SK-N-SH (cell line): ENCODE measurements at places on chromosomes 11 and 22. TPM values are rescaled to one million over a fixed set of nuclear protein-coding genes. Genes with fewer than 3 reads are reported as not detected.

TRIM64C gene
- polyA plus RNA-seq: not detected in 2 replicates

DNA sequence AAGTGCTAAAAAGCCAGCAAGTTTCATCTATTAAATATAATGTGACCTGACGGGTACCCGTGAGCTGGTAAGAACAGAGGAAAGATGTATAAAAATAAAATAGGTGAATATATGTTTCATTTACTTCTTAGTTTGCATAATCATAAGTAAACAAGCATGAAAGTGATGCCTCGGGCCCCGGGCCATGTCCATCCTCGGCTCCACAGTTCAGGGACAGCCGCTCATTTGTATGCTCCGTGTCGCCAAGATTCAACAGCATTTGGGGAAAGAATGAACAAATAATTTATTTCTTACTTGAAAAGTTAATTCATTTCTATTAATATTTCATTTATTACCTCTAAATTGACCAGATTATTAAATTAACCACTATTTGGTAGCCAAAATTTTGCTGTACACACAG, 251.8 kb downstream of the NTM start:
- DNase-seq: no peak

DNA sequence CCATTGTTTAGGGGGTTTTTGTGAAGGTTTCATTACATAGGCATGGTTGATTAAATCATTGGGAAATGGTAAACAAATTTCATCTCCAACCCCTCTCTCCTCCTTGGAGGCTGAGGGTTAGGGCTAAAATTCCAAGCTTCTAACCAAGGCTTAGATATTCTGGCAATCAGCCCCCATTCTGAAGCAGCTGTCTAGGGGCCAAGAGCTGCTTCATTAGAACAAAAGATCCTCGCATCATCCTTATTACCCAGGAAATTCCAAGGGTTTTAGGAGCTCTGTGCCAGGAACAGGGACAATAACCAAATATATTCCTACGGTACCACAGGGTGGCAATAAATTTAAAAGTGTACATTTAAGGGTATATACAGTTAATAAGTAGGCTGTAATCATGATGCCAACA, 22.5 kb upstream of the EED start:
- no peak for DNase-seq

DNA sequence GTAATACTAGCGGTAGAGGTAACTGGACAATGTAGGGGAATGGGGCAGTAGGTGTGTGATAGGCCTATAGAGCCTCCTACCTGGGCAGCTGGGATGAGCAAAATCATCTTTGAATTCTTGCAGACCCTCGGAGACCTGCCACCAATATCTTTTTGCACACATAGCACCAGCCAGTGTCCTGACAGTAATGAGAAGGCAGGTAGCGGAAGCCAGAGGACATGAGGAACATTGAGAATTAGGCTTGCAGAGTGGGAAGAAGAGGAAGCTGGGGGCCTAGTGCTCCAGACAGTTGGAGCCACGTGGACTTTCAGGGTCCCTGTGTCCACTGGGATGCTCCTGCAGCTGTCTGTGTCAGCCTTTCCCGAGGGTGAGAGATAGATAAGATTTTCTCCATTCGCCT, 17.2 kb upstream of the SYT13 start:
- no peak for DNase-seq

DNA sequence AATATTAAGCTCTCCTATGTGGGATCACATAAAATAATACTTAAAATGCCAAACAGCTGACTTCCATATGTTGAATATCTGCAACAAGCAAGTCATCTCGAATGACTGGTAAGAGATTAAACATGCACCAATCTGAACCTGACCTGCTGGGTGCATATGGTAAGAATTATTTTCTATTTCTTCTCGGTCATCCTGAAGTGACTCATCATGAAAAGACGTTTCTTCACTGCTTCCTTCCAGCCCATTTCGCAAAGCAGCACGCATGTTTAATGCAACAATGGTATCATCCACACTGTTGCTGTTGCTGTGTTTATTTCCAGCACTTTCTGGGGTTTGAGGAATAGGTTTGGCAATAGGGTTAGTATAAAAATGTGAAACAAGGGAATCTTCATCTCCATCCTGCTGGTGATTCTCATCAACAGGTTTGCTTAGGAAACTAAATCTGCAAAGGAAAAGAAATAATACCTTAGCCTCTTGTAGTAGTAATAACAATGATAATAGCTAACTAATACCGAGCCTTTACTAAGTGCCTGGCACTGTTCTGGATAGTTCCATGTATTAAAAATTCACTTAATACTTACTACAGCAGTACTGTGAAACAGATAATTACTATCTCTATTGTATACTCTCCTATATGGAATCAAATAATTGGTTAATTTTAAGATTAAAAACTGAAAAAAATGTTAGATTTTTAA, 52.0 kb upstream of the CHRNA10 start:
- no peak for DNase-seq
